ENCODE measurements at places on chromosomes 3 and 15. TPM values are rescaled to one million over a fixed set of nuclear protein-coding genes. Genes with fewer than 3 reads are reported as not detected.

The SLC26A6 gene
- 8.8 TPM for polyA plus RNA-seq

The UNC45A gene
- polyA plus RNA-seq = 27.1 TPM

The TMOD2 gene
- polyA plus RNA-seq = 6.6 TPM

The GPR15 gene
- polyA plus RNA-seq = not detected

The THRB gene
- polyA plus RNA-seq = 1.3 TPM

The NEO1 gene
- 40.2 TPM for polyA plus RNA-seq

The IL17RB gene
- polyA plus RNA-seq = 3.2 TPM

The CYP1A2 gene
- polyA plus RNA-seq = not detected

The DNASE1L3 gene
- polyA plus RNA-seq = 0.61 TPM

The ROPN1 gene
- polyA plus RNA-seq = not detected

The AMT gene
- 9.2 TPM for polyA plus RNA-seq

The SLCO2A1 gene
- 1.4 TPM for polyA plus RNA-seq

The SEMA6D gene
- polyA plus RNA-seq = 56.4 TPM

The CSPG4 gene
- polyA plus RNA-seq = 125 TPM

DNA sequence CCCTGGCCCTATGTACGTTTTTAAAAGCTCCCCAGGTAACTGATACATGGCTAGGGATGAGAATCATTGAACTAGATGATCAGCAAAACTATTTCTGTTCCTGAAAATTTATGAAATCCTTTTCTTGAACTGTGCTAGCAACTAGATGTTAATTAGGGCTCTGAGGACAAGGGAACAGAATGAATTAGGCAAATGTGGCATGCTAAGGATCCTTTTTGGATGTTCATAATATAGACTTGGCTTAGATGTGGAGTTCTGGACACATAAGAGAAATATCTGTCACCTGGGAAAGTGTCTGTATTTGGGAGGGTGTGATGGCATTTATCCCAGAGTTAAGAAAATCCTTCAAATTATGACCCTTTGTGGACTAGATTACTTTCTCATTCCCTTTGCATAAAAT is 71.2 kb downstream of the RSRC1 start:
- no peak for DNase-seq

GRCh38 chr3:20250786-20251185 is 64.8 kb upstream of the SGO1 start:
- no peak for DNase-seq

DNA sequence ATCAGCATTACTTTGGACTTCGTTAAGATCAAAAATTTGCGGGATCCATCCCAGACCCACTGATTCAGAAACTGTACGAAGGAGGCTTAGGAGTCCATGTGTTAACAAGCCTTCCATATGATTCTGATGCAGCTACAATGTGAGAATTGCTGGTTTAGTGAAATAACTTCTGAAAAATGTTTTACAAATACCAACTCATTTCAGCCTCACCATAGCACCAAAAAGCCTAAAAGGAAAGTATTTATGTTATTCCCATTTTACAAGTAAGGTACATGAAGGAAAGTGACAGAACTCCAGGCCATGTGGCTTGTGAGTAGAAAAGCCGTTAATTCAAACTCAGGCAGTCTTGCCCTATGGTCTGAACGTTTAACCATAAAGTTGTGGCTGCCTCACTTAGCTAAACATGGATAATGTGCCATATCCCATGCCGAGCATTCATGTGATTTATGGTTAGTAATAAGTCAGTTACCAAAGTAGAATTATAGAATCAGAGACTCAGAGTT is 1.5 kb upstream of the IGSF10 start:
- no peak for DNase-seq

DNA sequence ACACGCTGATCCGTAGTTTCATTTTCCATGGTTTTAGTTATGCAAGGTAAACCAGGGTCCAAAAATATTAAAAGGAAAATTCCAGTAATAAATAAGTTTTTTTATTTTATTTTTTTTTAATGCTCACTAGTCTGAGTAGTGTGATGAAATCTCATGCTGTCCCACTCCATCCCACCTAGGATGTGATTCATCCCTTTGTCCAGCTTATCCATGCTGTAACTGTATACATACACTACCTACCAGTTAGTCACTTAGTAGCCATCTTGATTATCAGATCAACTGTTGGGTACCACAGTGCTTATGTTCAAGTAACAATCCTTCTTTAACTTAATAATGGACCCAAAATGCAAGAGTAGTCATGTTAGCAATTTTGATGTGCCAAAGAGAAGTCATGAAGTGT is 75.2 kb downstream of the ESYT3 start:
- no peak for DNase-seq

DNA sequence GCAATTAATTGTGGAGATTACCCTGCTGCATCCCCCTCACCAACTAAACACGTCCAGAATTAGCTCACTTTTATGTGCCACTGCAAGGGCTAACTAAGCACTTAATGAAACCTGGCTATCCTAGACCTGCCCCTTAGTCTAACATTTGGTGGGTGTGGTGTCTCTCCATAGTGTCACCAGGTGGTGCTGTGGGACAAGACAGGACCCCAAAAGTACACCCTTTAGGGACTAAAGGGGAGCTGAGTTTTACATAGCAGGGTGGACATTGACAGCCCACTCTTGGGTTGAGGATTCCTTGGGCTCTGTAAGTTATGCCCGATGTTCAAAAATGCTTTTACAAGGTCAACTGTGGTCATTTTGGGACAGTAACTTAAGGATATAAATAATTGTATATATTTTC is 5.7 kb downstream of the DUT start:
- DNase-seq = no peak

DNA sequence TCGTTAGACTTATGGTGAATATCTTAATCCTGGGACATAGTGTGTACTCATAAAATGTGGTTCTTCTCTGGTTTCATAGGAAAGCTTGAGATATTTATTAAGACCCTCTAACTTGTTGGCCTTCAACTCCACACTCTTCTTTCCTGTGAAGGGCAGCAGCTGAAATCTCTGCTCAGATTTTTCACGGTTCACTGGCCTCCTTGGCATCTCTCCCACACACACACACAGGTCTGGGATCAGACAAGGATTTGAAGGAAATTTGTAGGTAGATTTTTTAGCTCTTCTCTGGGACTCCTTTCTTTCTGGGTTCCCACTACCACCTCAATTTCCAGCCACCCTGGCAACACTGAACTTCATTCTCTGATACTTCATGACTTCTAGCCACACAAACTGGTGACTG is 70.2 kb downstream of the MYRIP start:
- no peak for DNase-seq

GRCh38 chr15:98873441-98874218 is 134.0 kb downstream of the PGPEP1L start:
- DNase-seq = no peak

GRCh38 chr15:57947282-57947681 is 118.2 kb downstream of the ALDH1A2 start:
- DNase-seq = no peak

DNA sequence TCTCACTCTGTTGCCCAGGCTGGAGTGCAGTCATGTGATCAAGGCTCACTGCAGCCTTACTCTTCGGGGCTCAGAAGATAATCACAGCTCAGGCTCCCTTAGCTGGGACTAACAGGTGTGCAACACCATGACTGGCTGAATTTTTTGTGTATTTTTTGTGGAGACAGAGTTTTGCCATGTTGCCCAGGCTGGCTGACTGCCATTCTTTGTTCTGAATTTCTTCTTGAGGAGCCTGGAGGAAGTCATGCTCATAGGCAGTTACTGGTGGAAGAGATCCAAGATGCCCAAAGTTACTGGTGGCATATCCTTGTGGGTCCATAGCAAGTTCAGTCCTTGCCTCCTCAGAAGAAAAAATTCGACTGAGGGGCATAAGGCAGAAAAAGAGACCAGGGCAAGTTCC is 16.6 kb upstream of the UBP1 start:
- no peak for DNase-seq

DNA sequence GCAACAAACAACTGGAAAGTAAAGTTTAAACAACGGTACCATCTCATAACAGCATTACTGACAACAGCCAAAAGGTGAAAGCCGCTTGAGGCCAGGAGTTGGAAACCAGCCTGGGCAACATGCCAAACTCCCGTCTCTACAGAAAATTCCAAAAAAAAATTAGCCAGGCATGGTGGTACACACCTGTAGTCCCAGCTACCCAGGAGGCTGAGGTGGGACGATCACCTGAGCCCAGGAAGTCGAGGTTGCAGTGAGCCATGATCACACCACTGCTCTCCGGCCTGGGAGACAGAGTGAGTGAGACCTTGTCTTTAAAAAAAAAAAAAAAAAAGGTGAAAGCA is 4.4 kb downstream of the TNK2 start:
- DNase-seq = no peak

GRCh38 chr15:80850941-80851451 is 71.8 kb downstream of the CEMIP start:
- DNase-seq = no peak

- no peak for DNase-seq
Measured at GRCh38 chr3:175837962-175838361, 978.8 kb downstream of the NAALADL2 start.

DNA sequence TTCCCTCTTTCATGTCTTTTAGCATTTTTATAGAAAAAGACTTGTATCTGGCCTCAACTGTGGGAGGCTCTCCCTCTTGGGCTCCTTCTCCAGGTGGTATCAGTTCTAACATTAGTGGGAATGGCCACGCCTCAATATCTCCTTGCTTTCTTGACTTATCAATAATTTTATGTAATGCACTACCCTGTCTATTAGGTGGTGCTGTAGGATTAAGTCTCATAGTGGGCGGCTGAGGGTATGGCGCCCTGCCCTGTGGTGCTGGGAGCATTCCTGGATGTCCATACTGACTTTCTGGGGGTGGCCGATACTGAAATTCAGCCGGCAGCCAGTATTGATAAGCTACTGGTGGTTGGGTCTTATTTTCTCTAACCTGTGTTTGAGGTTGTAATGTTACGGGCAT is 8.7 kb upstream of the RPUSD3 start:
- DNase-seq = no peak

DNA sequence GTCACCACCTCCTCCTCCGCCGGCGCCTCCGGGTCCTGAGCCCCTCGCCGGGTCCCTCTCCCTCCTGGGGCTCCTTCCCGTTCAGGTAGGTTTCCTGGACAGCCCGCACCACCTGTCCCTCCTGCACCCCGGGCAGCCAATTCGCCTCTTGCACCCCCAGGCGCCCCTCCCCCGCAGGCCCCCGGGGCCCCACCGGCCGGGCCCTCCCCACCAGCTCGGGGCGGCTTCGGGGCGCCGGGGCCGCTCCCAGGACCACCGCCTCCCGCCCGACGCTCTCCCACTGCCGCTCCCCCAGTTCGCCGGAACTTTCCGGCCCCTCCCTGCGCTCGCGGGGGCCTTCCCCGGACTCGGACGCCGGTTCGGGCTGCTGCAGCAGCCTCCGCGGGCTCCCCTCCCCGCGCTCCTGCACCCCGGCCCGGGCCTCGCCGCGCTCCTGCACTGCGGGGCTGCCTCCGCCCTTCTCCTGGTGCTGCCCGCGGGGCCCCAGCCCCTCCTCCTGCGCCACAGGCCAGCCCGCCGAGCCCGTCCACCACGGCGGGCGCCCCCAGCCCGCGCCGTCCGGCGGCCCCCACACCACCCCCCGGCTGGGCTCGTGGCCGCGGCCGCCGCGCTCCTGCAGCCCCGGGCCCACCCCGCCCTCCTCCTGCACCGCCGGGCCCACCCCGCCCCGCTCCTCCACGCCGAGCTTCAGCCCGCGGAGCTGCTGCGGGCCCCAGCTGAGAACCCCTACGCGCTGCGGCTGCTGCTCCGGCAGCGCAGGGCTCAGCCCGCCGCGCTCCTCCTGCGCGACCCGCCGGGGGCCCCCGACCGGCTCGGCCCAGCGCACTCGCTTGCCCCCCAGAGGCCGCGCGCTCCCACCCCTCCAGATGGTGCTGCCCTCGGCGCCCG is 587 bp upstream of the TNK2 start:
- no peak for DNase-seq

DNA sequence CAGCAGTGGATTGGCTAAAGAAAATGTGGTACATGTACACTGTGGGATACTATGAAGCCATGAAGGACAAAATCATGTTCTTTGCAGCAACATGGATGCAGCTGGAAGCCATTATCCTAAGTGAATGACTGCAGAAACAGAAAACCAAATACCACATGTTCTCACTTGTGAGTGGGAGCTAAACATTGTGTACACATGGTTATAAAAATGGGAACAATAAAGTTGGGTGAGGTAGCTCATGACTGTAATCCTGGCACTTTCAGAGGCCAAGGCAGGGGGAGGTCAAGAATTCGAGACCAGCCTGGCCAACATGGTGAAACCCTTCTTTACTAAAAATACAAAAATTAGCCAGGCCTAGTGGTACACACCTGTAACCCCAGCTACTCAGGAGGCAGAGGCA is 3.6 kb upstream of the OR4F6 start:
- no peak for DNase-seq

GRCh38 chr3:137760341-137761098 is 3.6 kb upstream of the SOX14 start:
- no peak for DNase-seq

- no peak for DNase-seq
Measured at GRCh38 chr15:94041746-94042145, 189.6 kb upstream of the MCTP2 start.

DNA sequence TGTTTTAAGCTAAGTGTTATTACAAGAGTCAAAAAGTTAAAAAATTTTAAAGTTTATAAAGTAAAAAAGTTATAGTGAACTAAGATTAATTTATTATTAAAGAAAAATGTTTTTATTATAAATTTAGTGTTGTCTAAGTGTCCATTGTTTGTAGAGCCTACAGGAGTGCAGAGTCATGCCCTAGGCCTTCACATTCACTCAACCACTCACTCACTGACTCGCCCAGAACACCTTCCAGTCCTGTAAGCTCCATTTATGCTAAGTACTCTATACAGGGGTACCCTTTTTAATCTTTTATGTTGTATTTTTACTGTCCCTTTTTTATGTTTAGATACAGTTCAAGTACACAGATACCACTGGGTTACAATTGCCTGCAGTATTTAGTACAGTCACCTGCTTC is 37.2 kb downstream of the EEFSEC start:
- DNase-seq = no peak

- DNase-seq = no peak
Measured at GRCh38 chr3:73213896-73214295, 152.4 kb downstream of the EBLN2 start.

DNA sequence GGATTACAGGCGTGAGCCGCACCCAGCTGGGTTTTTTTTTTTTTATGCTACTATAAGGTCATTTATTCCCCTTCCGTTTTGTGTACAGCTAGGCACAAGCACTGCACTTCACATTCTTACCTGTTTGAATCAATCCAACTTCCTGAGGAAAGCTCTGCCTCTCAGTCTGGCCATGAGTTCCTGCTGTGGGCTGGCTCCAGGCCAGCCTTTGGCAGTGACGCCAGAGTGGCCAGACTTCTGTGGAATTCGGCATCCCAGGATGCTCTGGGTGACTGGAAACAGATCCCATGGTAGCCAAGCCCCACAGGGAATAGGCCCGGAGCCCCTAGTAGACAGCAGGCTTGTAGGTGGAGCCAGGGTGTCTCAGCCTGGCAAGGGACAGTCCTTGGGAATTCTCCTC is 21.5 kb upstream of the TIMP4 start:
- DNase-seq = no peak

- DNase-seq = no peak
Measured at GRCh38 chr3:40258064-40258463, 51.4 kb upstream of the EIF1B start.

Data from hindlimb muscle (tissue), 1 donor.